Activated CD8-positive, alpha-beta memory T cell treated with anti-CD3 and anti-CD28 coated beads, Interleukin-2, amount 50 U/mL, for 48 hours (primary cell): ENCODE measurements at places on chromosomes 1 and 21.

DNA sequence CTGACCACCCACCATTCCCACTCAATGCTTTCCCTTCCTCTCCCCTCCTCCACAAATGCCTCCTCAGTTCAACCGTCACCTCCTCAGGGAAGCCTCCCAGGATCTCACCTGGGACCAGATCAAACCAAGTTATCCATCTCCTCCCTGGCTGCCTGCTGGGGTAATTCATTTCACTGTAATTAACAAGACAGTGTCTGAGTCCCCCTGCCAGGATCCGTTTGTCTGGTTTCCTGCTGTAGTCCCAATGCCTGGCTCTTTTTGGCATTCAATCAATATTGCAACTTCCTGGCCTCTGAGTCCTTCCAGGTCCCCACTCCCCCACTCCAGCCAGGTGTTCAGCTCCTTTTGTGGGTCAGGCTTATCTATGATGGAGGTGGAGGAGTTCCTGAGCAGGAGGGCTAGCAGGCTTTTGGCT is 687.7 kb downstream of the PTPRU start:
- DNase-seq = no peak

DNA sequence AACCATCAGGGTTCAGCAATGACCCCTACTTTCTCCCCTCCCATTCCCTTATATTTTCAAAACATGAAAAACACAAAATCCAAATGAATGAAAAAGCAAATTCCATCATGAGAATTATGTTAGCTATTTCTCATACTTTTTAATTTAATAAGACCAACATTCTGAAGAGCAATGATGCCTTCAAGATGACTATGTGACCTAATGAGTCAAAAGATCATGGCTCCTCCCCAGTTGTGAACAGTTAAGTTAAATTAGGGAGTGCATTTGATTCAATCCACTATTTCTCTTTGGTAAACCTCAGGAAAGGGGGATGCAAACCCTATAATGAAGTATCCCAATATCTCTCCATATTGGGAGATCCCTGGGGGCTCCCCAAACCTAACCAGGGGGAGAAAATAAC is 36.5 kb downstream of the PUM1 start:
- DNase-seq = no peak

- DNase-seq = no peak
These were observed 23.4 kb downstream of the CCSAP start for GRCh38 chr1:229319487-229319886.

DNA sequence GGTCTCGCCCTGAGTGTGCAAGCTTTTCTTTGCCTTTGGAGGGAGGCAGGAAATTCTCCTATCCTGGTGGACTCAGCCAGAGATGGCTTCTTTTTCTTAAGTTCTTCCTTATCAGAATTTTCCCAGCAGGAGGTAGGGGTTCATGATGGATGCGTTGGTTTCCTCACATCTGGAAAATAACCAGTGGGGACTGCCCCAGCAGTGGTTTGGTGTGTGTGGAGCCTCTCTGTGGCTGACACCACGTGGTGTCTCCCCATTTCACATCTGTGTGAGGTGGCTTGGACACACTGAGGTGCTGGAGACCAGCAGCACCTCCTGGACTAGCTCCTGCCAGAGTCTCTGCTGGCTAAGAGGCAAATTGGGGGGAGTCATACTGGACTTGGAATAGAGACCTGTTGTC is 32.6 kb downstream of the B3GALT5 start:
- no peak for DNase-seq

- DNase-seq = no peak
These were observed 80.9 kb downstream of the NENF start for GRCh38 chr1:212513586-212513985.

GRCh38 chr1:46445773-46446256 is 43.8 kb upstream of the DMBX1 start:
- DNase-seq = no peak

- no peak for DNase-seq
These were observed 215.4 kb downstream of the PBX1 start for GRCh38 chr1:164774413-164774812.

DNA sequence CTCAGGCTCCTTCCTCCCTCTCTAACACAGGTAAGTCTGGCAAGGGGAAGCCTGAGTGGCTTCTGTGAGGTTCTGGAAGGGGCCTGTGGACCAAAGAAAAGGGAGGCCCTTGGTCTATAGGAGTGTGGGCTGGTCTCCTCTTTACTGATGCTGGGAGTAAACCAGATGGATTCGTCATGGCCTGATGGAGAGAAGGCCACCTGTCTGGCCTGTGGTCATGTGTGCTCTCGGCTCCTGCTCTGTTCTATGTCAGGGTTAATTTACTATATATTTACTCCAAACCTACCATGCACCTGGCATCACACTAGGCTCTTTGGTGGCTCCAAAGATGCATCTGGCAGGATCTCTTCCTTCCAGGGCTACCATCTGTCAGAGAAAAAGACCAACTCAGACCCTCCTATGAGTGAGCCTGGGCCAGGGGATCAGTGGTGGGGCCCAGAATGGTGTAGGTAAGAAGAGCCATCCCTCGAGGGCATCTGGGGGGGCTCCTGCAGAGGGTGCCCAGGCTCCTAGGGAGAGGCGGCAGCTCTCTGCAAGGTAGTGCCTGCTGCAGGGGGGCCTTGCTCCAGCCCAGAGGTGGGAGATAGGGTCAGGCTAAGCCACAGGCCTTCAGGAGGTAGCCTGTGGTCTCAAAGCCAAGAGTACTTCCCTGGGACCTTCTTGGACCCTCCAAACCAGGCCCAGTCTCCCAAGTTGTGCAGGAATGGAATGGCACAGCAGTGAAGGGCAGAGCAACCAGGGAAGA is 68.2 kb upstream of the SELENON start:
- no peak for DNase-seq

GRCh38 chr1:16167331-16168143 is 11.7 kb upstream of the EPHA2 start:
- peak; percentile 79 for DNase-seq

DNA sequence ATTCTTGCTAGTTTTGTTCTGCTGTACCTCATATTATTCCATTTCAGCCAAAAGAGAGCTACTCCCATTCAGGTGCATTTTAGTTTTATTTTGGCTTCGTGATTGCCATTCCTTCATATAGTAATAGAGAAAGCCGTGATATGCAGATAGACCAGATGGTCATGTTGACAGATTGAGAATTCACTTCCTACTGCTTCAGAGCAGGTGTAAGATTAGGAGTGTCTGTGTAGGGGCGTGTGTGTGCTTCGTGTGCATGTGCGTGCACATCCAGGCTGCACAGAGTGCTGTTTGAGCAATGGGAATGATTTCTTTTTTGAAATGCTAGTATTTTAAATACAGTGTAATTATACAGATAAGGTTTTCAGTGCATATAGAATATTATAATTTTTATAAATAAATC is 10.3 kb downstream of the NFIA start:
- DNase-seq = no peak

DNA sequence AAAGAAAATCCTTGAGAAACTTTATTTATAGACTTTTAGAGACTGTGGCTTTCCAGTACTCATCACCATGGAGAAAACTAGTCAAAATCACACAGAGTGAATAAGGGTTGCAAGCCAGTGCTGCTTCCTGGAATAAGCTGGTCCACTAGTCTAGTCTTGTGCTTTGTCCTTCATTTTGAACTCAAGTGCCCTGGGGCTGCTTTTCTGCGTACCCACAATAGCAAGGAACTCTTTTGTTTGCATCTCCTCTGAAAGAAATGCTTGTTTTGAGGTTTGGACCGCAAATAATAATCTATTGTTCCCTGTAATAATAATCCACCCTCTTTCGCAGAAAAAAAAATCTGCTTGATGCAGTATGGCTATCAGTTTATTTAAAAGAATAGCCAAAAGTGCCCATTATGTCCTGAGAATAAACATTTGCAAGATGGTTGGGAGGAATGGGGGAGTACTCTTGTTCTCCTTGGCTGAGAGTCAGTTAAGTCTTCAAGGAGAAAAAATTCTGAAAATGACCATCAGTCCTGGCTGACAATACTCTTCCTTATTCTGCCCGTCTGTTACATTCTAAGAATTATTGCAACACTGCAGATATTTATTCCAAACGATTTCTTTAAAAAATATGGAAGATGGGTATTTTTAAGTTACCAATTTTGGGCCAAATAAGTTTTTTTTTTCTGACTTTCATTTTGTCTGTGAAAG is 41.9 kb downstream of the MPZL1 start:
- no peak for DNase-seq

GRCh38 chr1:44911026-44911425 is 68.0 kb upstream of the PTCH2 start:
- no peak for DNase-seq

- no peak for DNase-seq
These were observed 89.9 kb downstream of the RAVER2 start for GRCh38 chr1:64834734-64835133.

DNA sequence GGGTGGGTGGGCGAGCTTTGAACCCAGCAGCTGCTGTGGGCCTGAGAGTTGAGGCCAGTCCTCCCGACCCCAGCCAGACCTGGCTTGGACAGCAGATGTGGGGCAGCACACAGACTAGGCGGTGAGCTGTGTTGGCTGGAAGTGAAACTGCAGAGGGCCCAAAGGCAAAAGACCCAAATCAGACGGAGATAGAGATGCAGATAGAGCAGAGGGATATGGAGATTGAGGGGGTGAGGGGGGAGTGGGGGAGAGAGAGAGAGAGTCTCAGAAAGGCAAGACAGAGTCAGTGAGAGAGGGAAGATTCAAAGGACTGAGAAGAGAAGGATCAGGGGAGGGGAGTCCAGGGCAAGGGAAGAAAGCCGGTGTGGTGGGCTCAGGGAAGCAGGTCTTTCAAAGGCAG is 17.0 kb upstream of the POU3F1 start:
- no peak for DNase-seq

DNA sequence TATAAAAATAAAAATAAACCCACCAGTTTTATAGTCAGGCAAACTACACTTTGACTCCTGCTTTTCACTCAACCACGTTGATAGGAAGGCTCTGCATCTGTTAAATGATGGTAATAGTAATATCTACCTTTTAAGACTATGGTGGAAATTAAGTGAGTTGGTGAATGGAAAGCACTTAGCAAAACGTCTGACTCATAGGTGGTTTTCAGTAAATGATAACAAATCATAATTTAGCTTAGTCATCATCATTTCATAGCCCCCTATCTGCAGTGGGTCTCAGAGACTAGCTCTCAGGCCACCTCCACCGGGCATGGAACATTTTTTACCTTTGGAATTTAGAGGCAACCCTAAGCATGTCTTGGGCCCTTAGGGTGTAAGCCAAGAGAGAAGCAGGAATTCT is 160.0 kb downstream of the PDE4B start:
- DNase-seq = no peak

GRCh38 chr1:60133000-60133673 is 59.6 kb upstream of the C1orf87 start:
- DNase-seq = no peak

GRCh38 chr1:7570311-7570710 is 200.8 kb upstream of the VAMP3 start:
- no peak for DNase-seq

DNA sequence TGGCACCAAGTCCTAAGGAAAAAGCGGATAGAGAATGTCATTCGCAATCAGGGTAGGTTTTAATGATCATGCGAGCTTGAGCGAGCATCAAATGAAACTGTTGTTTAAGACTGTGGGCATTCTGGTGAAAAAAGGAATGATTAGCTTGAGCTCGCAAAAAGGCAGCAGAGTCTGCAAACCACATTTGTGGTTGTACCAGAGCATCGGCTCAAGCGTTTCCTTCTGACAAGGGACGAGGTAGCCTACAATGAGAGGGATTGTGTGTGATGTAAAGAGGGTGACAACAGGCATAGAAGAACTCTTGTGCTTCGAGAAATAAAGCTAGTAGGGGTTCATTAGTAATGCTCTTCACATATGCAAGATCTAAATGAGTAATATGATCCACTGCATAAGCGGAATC is 11.1 kb upstream of the CD48 start:
- DNase-seq = no peak

DNA sequence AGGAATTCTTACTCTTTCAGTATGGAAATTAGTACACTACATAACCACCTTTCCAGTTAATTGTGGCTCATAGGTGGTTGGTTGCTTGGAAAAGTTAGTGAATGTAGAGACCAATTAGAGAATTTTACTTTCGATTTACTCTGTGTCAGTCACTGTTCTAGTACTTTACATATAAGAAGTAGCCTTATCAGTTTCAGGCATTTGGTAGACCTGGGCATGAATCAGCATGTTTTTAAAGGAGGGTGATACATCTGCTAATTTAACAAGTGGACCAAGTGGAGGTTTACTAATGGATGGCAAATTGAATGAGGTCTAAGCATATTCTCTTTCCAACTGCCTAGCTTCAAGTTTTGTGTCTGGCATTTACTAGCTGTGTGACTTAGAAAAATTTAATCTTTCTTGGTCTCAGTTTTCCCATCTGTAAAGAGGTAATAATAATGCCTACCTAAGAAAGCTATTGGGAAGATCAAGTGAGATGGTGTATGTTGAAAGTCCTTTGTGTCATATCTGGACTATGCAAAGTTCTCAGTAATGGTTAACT is 1158.6 kb downstream of the PLA2G4A start:
- no peak for DNase-seq

GRCh38 chr1:210467440-210468043 is 138.8 kb downstream of the HHAT start:
- DNase-seq = no peak

- DNase-seq = no peak
These were observed 3.2 kb downstream of the S100A9 start for GRCh38 chr1:153360592-153361479.

- DNase-seq = no peak
These were observed 219.6 kb upstream of the C1orf174 start for GRCh38 chr1:4119516-4120220.

DNA sequence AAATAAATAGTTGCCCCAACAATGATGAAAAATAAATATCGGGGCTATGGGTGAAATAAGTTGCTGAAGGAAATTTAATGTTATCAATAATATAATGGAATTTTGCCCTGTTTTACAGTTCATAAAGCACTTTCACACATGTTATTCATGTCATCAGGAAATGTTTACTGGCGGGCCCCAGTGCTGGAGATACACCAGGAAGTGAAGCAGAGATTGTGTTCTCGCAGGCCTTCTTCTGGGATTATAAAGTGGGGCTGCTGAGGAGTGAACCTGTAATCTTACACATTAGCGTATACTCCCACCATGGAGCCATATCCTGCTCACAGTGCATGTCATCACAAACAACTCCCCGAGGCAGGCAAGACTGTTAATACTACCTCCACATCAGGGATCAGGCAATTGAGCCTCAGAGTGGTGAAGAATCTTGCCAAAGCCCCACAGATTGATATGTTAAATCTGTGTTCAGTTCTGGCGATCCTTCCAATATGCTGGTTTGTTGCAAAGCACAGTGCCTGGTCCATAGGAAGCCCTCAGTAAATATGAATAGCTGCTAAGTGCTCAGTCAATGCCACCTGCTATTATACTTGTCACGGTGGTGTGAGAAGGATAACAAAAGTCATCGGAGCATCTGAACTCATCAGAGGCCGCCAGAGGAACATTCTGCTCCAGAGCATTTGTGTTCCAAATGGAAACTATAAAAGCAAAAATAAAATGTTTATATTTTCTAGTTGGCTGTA is 104.4 kb upstream of the UBE2U start:
- no peak for DNase-seq

GRCh38 chr1:205569411-205570172 is 62.2 kb downstream of the ELK4 start:
- peak; percentile 49 for DNase-seq

- DNase-seq = no peak
These were observed 130.5 kb downstream of the RWDD3 start for GRCh38 chr1:95364546-95364945.

- DNase-seq = no peak
These were observed 35.0 kb downstream of the C21orf91 start for GRCh38 chr21:17784180-17784598.
